ENCODE measurements at places on chromosomes 6 and 20.

DNA sequence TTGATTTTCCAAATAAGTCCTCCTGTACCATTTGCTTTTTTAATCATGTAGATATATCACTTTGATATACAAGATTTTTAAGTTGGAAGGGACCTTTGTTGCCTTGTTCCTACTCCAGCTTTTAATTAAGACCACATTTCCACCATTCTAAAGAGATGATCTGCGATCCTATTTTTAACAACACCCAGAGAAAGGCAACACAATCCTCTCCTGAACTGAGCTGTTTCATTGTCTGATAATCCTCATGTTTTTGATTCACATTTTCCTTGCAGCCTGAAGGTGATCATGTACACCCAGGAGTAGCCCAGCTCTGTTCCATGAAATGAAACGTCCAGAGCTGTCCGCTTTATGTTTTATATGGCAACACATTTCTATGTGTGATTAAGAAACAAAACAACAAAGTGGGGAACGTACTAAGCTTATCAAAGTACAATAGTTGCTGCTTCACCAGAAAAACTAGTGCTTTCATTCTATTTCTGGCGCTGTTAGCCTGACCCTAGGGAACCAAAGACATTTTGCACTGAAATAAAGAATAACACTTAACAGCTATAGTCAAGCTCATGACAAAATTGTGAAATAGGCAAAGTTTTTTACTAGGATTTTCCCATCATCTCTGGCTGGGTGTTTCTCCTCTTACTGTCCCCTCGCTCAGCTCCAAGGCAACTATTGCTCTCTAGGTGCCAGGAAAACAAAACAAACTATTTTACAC is 22.6 kb upstream of the TRAF3IP2 start:
- no peak for DNase-seq

- DNase-seq: no peak
Observed at GRCh38 chr6:57072108-57072507, 17.9 kb upstream of the ZNF451 start.

DNA sequence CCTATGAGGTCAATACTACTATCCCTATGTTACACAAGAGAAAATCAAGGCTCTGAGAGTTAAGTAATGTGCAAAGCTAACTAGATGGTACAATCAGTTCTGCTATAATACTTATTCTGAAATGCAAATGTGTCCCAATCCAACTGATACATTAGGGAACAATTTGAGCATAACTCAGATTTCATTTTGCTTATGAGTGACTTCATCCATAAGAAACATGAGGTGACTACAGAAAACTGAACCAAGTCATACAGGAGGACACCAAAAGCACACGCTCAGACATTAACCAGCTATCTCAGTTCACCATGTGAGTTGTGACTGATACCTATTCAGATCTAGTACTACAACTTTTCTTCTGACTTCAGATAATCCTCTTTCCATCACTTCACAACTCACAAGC is 179.9 kb upstream of the RUNX2 start:
- no peak for DNase-seq

GRCh38 chr6:100366419-100366818 is 98.3 kb downstream of the SIM1 start:
- no peak for DNase-seq

DNA sequence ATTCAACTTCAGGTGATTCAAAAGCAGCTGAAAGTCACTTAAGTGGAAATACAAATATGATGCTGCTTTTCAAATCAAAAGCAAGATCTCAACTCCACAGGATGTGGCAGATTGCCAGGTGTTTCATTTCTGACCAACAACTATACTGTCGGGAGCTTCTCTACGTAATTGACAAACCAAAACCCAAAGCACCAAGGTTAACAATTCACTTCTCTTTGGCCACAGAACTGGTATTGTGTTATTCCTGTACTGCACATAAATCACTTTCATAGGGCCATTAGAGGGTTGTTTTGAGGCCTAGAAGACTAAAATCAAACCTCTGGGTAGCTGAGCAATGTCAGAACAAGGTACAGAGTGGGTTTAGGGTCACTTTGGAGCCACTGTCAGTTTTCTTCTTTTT is 169.7 kb downstream of the HAO1 start:
- no peak for DNase-seq

DNA sequence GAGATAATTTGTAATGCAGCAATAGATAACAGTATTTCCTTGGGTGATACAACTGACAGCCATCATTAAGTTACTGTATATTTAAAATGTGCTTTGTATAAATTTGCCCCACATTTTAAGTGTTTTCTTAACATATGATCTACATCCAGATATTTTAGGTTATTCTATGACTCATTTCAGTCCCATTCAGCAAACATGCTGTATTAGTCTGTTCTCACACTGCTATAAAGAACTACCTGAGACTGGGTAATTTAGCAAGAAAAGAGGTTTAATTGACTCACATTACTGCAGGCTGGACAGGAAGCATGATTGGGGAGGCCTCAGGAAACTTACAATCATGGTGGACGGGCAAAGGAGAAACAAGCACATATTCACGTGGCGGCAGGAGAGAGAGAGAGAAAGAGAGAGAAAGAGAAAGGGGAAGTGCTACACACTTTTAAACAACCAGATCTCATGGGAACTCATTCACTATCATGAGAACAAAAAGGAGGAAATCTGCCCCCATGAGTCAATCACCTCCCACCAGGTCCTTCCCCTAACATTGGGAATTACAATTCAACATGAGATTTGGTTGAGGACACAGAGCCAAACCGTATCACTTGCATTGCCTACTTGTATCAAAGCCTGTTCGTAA is 9.6 kb upstream of the CHD6 start:
- DNase-seq: no peak

DNA sequence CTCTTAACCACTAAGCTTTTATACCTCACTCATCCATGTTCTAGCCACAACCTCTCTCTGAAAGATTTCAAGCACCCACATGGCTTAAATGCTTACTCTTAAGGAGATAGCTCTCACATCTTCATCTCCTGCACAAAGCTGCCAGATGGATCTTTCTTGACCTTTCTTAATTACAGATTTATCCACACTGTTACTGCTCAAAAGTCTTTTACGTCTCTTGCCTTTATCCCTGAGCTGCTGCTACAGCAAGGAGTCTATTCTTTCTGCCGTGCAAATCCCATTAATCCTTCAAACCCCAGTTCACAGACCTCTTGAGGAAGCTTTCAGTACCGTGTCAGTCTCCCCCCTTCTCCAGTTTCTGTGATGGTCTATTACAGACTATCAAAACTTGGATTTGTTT is 54.6 kb downstream of the B4GALT5 start:
- no peak for DNase-seq

GRCh38 chr6:147765541-147765940 is 257.1 kb downstream of the SAMD5 start:
- no peak for DNase-seq

- no peak for DNase-seq
Observed at GRCh38 chr20:63054103-63054474, 47.3 kb upstream of the BHLHE23 start.

- no peak for DNase-seq
Observed at GRCh38 chr20:40959325-40960092, 69.1 kb upstream of the TOP1 start.

- no peak for DNase-seq
Observed at GRCh38 chr20:53133125-53133524, 161.0 kb downstream of the TSHZ2 start.

DNA sequence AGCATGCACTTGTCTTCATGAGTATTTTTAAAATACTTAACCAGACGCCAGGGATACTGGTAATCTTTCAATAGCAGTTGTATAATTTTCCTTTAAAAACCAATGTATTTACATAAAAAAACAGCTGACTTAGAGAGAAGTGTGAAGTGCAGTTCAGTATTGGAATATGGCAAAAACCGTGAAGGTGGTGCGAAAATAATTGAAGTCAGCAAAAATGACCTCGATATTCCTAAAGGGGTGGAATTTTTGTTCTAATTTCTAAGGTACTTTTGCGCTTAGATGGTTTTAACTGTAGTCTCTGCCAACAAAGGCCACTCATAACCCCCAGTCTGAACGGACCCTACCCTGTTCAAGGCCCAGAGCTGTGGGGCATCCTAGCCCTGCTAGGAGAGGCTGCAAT is 25.3 kb downstream of the GNAS-AS1 start:
- DNase-seq: no peak

DNA sequence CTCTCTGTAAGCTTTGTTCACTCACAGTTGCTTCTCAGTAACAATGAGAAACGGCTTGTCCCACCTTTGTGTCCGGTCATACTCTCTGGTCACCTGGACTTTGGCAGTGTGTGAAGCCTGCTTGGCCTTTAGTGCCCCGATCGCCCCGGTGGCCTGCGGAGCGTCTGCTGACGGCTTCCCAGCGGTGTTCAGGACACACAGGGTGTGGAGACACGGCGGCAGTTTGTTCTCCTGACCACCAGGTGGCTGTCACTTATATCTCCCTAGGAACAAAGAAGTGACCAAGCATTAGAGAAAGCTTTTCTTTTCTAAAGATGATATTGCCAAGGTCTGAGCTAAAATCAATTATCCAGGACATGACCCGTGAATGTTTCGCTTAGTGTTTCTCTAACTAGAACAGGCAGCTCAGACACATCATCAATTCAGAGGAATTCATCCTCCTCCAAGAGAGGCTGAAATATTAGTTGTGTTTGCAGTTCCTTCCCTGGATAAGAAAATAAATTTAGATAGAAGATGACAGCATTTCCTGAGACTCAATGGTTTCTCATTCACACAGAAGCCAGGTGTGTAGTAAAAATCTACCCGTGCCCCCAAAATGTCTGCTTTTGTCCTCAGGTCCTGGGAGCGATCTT is 167.4 kb upstream of the THBS2 start:
- no peak for DNase-seq

GRCh38 chr6:41451515-41452163 is 94.5 kb upstream of the FOXP4 start:
- DNase-seq: no peak

GRCh38 chr20:37903317-37904007 is 535 bp downstream of the VSTM2L start:
- DNase-seq: no peak

DNA sequence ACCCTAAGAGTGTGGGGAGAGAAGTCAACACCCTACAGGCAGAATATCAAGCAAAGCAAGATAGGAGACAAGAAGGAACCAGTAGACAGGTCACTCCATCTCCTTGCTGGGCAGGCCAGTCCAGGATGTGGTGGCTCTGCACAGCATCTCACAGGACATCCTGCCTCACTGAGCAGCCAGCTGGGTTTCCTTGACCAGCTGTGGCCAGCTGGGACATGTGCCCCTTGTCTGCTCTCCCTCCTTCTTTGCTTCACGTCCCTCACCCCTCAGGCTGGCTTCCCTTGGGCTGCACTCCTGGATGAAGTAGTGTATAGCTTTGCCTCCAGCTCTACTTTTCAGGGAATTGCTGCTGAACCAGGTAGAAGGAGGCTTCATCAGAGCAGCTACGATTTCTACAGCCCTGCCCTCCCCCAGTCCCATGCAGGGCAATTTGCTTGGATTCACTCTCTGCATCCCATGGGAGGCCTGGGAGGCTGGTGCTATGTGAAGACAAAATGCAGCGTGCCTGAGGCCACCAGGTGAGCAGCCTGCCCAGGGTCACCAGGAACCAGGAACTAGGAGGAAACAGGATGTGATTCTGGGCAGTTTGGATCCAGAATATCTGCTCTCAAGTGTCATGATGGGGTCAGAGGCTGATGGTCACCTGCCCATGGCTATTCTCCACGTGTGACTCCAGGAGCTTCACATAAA is 110.0 kb upstream of the PMEPA1 start:
- DNase-seq: no peak

- DNase-seq: no peak
Observed at GRCh38 chr6:165767228-165767627, 104.2 kb upstream of the PDE10A start.

DNA sequence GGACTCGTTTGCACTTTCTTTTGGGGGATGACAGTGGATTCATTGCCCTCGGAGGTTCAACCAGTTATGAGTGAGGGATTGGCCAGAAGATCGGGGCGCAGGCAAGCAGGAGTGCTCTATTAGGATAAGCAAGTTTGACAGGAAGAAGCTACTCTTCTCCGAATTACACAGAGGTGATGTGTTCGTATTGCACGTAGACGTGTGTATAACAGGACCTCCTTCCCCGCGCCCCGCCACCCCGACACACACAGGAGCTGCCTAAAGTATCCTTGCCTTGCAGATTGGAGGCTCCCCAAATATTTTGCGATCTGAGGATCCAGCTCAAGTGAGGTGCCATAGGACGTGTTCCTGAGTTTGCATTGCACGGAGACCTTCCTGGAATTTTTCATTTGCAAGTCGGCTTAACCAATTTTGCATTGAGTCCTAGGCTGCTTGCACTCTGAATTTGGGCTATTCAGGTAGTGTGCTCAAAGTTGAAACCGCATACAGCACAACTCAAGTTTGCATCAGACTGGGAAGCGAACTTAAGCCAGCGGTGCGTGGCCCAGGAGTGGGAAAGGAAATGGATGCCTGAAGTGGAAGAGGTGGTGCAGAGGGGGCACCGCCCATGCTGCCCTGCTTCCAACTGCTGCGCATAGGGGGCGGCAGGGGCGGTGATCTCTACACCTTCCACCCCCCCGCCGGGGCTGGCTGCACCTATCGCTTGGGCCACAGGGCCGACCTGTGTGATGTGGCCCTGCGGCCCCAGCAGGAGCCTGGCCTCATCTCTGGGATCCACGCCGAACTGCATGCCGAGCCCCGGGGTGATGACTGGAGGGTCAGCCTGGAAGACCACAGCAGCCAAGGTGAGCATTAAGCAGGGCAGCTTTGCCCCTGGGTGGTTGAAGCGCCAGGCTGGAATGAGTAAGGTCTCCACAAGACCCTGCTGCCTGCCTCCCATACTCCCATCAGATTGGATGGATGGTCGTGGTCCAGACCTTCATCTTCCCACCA is 770 bp downstream of the TCF19 start:
- DNase-seq: no peak

GRCh38 chr6:157240059-157240959 is 83.0 kb downstream of the TMEM242 start:
- DNase-seq: no peak

- no peak for DNase-seq
Observed at GRCh38 chr6:142870787-142871415, 74.1 kb downstream of the HIVEP2 start.

- DNase-seq: no peak
Observed at GRCh38 chr6:9360881-9361280, 925.5 kb upstream of the SLC35B3 start.

- no peak for DNase-seq
Observed at GRCh38 chr20:58906894-58907293, 54.4 kb downstream of the GNAS start.

- DNase-seq: no peak
Observed at GRCh38 chr20:15555913-15556312, 1017.3 kb downstream of the KIF16B start.

- no peak for DNase-seq
Observed at GRCh38 chr20:23000232-23000947, 34.7 kb upstream of the SSTR4 start.

DNA sequence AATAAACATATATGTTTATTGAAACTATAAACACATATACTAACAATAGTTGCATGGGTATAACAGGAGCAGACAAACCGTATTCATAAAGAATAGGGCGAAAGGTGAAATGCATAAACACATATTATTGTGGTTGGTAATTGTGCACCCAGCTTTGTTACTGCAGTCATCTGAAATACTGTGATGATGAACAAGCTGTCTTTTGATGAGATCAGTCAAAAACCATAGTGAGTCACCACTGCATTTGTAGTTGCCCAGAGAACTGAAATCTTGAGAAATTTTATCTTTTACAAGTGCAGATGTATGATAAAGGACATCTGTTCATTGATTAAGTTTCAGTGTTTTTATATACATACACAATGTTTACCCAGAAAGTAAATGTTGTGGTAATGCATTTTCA is 133.7 kb downstream of the MYO6 start:
- DNase-seq: no peak
